ENCODE measurements at places on chromosomes 13 and 19.

DNA sequence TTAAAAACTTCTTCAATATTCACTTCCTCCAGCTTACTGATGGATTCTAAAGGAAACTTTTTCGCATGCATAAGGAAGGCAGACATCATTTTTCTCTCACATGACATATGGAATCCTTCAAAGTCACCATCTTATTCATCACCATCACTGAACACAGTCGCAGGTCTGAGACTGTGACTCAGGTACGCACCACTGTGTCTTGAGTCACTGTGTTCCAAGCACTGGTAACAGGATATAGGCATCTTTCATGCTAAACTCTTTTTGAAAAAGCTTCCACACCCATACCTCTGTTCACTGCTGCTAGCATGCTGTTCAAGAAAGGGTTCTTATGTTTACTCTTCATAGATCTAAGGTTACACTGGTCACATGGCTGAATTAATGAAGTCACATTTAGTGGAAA, 67.0 kb upstream of the SIAH3 start:
- no peak for DNase-seq

GRCh38 chr13:81722456-81722855, 1381.5 kb upstream of the SPRY2 start:
- DNase-seq: no peak

GRCh38 chr19:8438236-8438635, 6.5 kb upstream of the HNRNPM start:
- DNase-seq: no peak

- DNase-seq: no peak
Measured at GRCh38 chr13:23432626-23433025, 876 bp downstream of the SACS start.

DNA sequence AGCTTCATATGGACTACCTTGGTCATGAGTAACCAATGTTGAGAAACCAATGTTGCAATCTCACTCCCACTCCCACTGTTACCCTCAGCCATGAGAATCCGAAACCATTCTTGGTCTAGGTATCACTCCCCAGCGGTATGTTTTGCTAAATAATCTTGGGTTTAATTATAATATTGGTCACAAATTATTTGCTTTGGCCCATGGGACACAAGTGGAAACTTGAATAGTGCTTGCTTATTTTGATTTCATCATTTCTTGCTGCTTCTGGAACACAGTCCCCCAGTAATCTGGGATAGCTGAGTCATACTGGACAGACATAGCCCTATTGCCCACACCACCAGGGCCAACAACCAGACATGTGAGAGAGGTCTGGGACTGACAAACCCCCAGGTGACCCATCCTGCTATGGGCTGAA, 171.6 kb upstream of the IPO5 start:
- DNase-seq: no peak

- no peak for DNase-seq
Measured at GRCh38 chr19:31529121-31529520, 179.9 kb upstream of the TSHZ3 start.

DNA sequence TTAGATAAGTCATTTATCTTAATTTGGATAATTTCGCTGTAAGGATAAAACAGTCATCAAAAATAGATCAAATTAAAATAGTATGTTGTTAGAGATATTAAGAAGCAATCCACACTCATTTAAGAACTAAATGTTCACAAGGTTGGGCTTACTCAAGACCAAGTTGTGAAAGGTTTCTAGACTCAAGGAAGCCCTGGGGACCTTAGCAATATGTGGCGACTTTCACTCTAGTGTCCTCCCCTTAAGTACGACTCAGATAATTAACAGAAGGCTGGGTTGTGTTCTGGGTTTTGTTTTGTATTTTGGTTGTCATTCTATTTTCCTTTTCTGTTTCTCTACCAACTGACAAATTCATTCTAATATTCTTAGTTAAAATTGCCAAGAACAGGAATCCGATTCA, 1008.0 kb downstream of the PCDH9 start:
- no peak for DNase-seq

DNA sequence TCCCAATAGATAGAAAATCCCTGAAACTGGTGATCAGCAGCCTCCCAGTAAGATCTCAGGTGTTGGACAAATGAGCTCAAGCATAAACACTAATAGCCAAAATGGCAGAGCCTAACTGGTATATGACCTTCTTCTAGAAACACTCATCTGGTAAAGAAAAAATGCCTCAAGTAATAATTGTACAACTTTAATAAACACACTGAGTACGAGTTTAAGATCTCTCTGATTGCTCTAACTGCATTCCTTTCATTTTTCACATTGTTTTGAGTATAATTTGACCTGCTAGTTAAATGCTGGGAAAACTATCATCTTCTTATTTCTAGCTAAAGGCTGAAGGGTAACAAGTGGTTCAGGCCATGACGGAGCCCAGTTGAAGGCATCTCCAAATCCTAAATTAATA, 2009.5 kb upstream of the PCDH20 start:
- no peak for DNase-seq

DNA sequence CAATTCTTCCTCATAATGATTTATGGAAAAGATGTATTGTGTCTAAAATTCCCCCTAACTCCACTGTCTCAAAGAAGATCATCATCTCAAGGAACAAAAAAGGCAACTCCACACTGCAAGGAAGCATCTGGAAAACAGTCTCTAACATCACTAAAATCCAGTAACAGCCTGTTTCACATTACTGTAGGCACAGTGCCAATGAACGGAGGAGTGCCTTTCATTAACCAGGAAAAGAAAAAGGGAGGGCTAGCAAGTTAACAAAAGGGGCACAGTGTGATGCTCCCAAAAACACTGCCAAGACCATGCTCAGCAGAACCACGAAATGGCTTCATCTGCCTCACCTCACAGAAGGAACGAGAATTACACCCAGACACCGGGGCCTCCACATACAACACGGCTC, 8.5 kb downstream of the TMTC4 start:
- DNase-seq: no peak

DNA sequence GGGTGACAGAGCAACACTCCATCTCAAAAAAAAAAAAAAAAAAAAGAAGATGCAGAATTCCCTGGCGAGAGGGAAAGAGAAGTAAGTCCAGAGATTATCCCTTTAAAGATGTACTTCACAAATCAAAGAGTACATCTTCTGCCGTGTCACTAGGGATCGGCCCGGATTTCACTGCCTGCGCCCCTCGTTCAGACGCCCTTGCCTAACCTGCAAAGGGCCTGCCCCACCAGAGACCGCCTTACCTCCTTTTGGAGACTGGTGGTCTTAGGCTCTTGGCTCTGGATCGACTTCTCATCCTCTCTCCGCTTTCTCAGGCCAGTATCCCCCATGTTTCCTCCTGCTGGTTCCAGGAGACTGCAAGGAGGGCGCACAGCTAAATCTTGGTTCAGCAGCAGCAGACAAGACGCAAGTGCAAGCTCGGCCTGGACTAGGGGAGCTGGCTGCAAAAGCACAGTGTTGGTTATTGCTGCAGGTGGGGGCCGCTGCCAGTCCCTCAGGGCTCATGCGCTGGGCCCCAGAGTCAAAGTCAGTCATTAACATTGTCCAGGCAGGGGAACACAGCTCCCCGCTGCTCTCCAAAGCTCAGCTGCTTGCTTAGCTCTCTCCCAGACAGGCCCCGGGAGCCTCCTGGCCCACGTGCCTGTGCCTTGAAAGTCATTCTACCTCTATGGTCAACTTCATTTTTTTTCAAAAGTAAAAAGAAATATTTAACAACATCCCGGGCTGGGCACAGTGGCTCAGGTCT, 1.2 kb downstream of the SLC7A9 start:
- DNase-seq: no peak

DNA sequence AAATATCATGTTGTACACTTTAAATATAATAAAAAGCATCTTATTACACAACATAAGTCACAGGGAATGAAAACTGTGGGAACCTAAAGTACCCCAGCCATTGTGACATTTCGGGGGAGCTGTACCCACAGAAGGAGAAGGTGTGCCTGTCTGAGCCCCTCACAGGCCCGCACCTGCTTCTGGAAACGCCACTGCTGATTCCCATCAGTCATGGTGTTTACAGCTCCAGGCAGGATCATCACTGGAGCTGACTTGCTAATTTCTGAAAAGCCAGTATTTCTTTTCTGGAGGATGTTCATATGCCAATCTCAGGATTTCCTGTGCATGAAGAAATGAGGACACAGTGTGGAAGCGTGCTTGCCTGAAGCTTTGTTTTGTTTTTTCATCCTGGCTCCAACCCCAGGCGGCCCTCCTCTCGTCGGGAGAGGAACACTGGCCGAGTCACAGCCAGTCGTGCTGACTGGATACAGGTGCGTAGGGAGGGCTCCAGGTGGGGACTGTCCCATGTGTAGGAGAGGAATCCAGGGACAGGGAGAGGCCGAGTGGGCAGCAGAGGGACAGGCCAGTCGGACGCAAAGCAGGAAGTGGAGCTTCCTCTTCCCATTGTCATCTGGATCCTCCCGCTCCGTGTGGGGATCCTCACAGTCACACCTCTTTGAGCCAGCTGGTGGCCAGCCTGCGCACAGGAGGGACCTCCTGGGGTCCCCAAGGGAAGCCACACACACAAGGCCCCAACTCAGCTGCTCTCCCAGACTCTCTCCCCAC, 4.2 kb upstream of the ATP12A start:
- DNase-seq: no peak

- DNase-seq: no peak
Measured at GRCh38 chr13:40564342-40565001, 102.0 kb downstream of the FOXO1 start.

GRCh38 chr13:100855151-100855550, 180.6 kb upstream of the TMTC4 start:
- DNase-seq: no peak

DNA sequence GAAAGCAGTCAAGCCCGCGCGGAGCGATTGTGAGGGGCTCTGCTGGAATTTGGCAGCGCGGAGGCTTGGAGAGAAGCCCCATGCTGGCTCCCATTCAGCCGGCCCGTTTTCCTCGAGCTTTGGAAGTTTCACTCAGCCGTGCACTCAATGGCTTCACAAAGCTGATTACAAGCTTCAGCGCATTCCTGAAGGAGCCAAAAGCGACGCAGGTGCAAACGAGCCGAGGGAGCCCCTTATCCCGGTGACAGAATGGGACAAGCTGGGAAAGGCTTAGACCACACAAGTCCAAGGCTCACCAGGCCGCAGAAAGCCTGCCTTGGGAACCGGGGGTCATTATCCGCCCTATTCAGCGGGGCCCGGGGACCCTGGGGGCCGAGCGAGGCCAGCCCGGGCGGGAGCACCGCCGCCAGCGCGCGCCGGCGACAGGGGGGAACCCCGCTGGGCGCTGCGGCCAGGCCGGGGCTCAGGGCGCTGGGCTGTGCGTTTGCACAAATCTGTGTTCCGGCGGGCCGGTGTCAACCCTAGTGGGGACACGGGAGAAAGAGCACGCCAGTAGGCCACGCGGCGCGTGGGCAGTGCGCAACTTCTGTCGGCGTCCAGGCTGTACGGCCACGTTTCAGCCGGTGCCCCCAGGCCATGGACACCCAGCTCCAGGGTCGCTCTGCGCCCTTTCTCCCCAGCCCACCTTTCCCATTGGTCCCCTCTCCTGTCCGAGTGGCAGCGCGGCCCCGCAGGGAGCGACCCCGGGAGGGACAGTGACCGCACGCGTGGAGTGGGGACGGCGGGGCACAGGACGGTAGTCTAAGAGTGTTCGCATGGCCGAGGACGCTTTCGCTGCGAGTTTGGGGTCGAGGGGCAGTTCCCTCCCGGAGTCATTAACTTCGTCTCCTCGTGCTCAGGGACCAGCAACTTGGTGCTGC, 37.3 kb downstream of the SOX1 start:
- no peak for DNase-seq

- DNase-seq: no peak
Measured at GRCh38 chr19:30371960-30372824, at the start of gene ZNF536. TSS of gene ZNF536 (plus strand) at chr19:30372384. CDS start at chr19:30443563, 71,179 bp downstream.

- DNase-seq: no peak
Measured at GRCh38 chr13:49938314-49938713, 2.2 kb upstream of the SPRYD7 start.

DNA sequence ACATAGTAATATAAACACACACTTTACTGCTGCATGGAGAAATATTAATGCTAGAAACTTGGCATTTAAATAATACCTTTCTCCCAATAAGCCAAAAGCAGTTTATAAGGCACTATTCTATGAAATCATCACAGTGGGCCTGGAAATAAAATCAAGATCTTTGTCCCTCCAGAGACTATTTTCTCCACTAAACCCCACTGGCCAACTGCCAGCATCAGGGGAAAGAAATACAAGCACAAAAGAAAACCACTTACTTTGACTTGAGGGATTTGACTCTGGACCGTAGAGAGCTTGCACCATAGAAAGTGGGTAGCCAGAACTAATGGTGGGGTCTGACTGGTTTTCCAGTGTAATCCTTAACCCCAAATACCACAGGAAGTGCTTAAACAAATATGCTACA, 71.9 kb downstream of the DCLK1 start:
- no peak for DNase-seq

DNA sequence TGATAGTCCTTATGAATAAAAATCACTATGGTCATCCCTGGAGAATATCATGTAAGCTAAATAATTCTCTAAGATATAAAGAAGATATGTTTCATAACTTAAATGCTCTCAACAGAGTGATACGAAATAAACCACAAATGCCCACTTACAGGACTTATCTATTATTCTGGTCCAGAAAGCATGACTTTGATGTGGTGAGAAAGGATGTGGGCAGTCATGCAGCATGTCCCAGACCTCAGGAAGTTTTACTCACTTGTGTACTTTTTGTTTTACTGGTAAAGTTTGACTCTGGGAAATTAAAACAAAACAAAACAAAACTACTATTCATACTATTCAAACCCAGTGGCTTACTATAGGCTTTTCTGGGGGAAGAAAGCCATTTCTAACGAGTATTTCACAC, 483.2 kb upstream of the SLITRK6 start:
- no peak for DNase-seq

GRCh38 chr19:5934069-5934401, 20.0 kb downstream of the CAPS start:
- DNase-seq: no peak

DNA sequence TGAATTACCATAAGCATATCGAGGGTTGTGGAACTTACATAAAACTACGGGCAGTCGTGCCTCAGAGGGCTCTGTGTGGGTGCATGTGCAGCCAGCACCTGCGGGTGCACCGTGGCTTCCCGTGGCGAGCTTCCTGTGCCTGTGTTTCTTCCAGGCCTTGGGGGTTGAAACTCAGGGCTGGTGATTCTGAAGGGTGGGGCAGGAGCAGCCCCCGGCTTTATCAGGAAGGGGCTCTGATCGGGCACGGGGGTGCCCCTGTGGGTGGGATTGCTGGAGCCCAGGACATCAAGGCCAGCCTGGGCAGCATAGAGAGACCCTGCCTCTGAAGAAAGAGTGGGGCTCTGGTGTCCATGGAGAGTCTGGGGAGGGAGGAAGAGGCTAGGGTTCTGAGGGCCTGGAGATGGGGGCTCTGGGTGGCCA, 11.1 kb downstream of the ATP4B start:
- DNase-seq: no peak

- DNase-seq: no peak
Measured at GRCh38 chr13:36157480-36157879, 26.3 kb upstream of the DCLK1 start.

DNA sequence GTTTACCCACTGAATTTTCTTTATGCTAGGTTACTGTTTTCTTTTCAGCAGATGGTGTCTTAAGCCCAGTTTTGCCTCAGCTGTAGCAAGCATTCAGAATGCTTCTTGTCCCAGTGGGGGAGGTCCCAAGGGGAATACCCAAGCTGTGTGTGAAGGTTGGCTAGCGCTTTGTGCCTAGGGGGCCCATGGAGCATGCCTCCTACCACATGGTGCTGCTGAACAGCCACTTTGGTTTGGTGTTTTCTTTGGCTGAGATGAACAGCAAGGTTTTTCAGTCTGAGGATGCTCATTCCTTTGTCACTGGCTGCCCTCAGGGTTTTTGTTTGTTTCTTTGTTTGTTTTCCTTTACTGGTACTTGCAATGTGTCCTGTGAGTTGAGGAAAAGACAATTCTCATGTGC, 99.0 kb downstream of the PCDH20 start:
- DNase-seq: no peak

GRCh38 chr13:50464349-50465251, 378.9 kb downstream of the DLEU7 start:
- DNase-seq: no peak
